ENCODE measurements at places on chromosomes 7 and 10.

GRCh38 chr7:88229302-88229995 is 9.6 kb upstream of the SRI start:
- no peak for DNase-seq

- no peak for DNase-seq
These were observed 20.7 kb downstream of the LHPP start for GRCh38 chr10:124482236-124482800.

DNA sequence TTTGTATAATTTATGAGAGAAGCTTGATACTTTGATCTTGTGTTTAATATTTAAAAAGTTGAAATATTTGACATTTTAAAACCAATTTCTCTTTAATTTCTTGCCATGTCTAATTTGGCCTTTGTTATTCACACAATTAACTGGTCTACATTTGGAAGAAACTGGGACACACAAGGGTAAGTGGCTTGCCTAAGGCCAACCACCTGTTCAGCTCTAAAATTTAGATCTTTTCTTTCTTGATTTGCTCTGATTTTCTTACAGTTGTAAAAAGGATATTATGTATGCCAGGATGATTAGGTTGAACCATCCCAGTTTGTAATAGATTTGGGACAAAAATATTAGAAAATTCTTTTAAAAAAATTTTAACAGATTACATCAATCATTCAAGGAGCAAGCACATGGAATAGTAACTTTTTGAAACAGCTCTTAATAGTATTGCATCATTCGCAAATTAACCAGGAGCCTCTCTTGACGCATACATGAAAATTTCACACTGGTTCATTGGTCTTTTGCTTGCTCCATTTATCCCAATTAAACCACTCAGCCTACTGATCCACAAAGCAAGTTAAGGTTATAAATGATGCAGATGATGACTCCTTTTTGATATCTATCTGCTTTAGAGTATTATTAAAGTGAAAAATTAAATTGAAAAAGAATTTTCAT is 222.4 kb upstream of the SLC26A5 start:
- no peak for DNase-seq

DNA sequence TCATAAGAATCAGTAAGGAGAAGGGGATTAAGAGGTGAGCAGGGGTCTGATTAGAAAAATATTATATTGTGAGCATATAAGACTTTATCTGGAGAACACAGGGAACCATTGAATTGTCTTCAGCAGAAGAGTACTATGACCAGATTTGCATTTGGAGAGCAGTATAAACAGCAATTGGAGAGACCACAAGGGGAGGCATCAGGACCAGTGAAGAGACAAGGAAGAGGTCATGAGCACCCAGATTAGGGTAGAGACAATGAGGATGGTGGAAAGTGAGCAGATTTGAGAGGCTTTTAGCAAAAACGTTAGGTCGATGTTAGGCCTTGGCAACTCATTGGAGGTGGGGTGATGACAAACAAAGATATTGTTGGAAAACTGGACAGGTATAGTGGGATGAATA is 13.0 kb upstream of the SMIM30 start:
- DNase-seq = no peak

GRCh38 chr7:149198161-149198816 is 2.9 kb downstream of the ZNF282 start:
- no peak for DNase-seq

GRCh38 chr7:117767951-117768350 is 105.3 kb downstream of the CTTNBP2 start:
- DNase-seq = no peak

DNA sequence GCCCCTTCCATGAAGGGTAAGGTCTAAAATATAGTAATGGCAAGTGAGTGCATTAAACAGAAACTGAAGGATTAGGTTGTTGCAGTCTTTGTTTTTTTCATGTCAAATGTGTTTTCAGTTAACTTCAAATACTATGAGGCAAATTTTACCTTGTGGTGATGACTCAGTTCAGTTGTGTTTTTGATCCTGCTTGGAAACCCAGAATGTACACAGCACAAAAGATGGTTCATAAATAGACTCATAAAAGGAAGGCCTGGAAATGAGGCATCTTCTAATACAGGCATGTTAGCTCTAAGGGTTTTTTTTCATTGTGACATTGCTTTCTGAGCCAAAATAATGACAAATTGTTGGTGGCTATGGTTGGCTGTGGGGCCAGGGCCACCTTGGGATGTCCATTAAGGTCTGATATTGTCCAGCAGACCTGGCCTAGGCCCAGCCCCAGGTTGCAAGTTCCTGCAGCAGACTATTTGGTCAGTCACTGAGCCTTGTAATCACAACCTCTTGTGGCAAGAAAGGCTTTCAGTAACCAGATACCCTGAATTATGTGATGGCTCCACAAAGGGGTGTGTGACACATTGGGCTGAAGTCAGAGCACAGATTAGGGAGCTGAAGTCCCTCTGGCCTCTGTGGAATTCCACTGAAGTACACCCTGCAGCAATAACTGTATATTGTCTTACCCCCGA is 69.0 kb upstream of the SAMD8 start:
- no peak for DNase-seq

DNA sequence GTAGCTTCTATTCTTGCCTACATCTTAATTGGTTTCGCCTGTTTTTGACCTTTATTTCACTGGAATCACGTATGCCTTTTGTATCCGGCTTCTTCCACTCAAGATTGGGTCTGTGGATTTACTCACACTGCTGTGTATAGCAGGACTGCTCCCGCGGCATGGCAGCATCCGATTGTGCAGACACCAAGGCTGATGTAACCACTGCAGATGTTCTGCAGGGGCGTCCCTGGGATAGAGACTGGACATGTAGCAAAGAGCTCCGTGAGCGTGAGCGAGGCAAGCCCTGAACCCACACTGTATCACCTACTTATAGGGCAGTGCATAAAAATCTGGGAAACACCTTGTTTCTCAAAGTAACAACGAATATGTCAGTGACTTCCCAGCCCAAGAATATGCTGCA is 11.4 kb upstream of the IDI2 start:
- no peak for DNase-seq

DNA sequence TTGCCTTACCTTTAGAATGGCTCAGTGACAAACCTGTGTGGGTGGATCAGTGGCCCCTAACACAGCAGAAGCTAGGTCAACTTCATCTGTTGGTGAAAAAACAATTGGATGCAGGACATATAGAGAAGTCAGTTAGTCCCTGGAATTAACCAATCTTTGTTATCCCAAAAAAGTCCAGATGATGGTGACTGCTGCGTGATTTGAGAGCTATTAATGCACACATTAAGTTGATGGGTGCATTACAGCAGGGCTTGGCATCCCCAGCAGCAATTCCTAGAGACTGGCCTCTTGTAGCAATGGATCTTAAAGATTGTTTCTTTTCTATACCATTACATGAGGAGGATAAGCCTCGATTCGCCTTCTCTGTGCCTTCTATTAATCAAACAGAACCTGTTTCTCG is 33.3 kb downstream of the OR13A1 start:
- no peak for DNase-seq

DNA sequence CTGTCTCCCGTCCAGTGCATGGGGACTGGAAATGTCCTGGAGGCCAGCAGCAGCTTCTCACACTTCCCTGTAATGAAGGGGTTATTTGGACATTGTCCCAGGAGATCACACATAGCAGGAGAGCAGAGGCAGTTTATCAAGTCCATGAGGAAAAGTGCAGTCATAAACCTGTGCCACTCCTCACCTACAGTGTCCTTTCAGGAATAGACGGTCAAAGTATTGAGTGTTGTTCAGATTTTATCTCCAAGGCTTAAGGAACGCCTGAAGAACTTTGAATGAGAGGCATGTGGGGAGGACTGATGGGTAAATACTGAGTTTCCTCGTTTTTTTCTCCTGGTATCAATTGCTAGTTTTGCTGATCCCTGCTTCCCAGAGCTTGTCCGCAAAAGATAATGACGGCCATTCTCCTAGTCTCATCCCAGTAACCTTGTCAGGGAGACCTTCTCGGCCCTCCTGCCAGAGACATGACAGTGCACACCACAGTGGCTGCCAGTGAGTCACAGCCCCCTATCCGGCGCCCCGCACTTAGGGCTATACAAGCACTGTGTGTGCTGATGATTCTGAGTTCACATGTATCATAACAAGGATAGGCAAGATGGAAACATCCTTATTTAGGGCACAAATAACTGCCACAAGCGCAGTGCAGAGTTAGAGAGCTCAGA is 495.5 kb upstream of the MGMT start:
- no peak for DNase-seq

- DNase-seq = peak; percentile 40
These were observed 97.0 kb upstream of the DDC start for GRCh38 chr7:50662041-50662694.

- no peak for DNase-seq
These were observed 18.3 kb upstream of the ELN start for GRCh38 chr7:74009719-74010118.

GRCh38 chr7:80151274-80151665 is 16.6 kb downstream of the GNAI1 start:
- DNase-seq = no peak

DNA sequence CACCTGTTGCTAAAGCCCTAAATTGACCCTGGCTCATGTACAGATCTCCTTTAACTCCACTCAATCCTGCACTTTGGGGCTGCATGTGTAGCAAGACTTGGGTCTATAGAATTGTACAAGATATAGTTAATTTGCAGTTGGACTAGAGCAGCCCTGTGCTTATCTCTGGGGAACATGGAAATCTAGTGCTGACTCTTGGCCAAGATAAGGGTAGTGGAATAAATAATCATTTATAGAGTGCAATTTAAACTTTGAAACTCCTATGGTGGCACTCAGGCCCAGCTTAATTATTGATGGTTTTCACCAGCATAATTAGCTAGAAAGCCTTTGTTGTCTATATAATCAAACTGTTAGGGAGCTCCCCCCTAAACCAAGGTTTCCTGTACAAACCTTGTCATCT is 39.2 kb upstream of the MBL2 start:
- no peak for DNase-seq

DNA sequence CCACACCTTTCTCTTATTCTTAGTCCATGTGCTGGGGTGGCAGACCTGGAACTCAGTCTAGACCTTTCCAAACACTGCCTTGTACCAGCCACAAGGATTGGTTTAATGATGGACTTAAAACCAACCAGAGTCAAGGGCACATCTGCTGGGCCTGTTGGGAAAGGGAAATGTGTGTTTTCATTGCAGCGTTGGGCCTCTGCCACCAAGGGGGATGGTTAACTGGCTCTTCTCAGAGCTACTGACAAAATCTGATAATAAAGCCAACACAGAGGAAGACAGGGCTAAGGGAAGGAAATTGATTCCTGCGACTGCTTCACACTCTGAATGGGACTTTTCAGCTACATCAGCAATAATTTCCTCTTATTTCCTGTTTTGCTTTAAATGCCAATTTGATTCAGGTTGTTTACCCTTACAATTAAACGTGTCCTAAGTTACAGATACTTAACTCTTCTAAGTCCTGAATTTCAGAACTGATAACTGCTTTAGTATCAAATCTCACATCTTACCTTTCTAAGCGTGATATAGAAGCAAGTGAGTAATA is 68.4 kb upstream of the MALRD1 start:
- DNase-seq = no peak

GRCh38 chr7:108140671-108141070 is 10.5 kb upstream of the LAMB4 start:
- no peak for DNase-seq

DNA sequence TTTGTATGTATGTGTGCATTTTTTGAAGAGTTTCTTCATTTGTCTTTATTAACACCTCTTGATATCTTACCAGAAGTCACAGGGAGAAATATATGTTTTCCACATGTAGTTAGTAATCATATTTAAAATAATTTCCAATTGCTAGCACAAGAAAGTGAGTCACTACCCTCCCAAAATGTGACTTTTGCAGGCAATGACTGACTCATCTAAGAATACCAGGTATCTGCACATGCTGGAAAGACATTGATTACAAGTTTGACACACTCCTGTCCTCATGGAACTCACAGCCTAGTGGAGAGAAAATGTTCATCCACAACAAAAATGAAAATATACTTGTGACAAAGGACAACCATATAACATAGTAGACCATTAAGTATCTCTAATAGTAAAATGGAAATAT is 82.9 kb downstream of the SEMA3D start:
- DNase-seq = no peak

GRCh38 chr7:105718511-105718925 is 137.2 kb upstream of the EFCAB10 start:
- DNase-seq = no peak

GRCh38 chr10:4595719-4596319 is 230.2 kb upstream of the AKR1E2 start:
- no peak for DNase-seq

DNA sequence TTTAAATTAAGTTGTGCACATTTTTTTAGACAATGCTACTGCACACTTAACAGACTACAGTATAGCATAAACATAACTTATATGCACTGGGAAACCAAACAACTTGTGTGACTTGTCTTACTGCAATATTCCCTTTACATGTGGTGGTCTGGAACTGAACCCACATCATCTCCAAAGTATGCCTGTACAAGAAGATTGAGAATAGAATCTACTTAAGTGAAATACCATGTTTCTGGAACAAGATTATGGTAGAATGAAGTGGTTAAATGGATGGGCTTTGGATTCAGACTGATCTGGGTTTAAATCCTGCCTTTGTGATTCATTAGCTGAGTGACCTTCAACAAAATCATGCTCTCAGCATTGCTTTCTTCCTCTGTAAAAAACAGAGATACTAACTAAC is 30.7 kb downstream of the CUL2 start:
- no peak for DNase-seq

DNA sequence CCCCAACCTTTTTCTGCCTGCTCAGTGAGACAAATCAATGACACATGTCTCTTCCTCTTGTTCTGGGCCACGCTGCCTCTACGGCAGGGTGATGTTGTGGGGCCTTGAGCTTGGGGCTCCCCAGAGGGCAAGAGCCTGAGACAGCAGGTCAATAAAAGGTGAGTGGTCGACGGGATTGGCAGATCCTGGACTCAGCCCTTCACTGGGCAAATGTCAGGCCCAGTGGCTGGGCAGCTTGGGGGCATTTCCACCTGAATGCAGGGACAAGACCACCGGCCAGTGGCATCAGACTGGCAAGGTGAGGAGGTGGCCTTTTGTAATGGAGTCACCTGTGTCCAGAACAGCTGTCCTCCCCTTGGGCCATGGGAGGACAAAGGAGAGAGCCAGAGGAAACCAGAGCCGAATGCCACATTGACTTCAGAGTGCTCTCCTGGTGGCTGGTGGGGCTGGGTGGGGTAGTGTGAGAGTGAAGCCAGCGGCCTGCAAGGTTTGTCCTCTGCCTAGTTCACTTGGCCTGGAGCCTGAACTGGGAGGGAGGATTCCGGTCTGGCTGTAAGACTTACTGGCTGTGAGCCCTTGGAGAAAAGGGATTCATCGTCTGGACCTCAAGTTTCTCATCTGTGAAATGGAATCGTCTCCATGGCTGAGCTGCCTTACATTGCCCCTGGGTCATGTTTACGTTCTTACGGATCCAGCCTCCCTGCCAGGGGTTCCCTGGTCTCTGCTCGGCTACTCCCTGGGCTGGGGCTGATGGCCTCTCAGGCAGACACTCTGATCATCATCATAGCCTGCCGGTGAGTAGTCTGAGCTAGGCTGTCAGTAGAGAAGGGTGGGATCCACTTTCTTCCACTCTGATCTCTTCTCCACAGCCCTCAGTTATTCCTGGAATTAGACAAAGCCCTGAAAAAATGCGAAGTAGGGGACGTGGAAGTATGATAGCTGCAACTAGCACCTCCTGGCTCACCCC is 25.4 kb upstream of the CRHR2 start:
- no peak for DNase-seq

Data from CD4-positive, alpha-beta T cell treated with Interleukin-17A for 1 hour (primary cell).